ENCODE measurements at places on chromosomes 2 and 18.

GRCh38 chr2:234747833-234748559, 203.8 kb upstream of the SH3BP4 start:
- no peak for DNase-seq

DNA sequence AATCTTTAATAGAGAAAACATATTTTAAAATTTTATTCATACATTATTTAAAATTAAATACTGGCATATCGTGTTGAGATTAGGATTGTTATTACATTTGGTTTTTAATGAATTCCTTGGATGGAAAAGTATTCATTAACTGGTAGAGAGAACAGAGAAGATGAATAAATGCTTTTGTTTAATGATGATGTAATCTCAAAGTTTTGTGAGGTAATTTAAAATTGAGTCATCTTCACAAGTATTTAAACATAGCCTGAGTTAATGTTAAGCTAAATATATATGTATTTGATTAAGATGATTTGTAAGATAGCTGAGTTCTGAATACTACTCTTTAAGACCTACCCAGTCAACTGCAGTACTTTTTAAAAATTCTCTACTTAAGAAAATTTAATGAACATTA, 713.4 kb upstream of the VRK2 start:
- DNase-seq: no peak

GRCh38 chr18:70705831-70706416, 417.1 kb downstream of the SOCS6 start:
- DNase-seq: no peak

DNA sequence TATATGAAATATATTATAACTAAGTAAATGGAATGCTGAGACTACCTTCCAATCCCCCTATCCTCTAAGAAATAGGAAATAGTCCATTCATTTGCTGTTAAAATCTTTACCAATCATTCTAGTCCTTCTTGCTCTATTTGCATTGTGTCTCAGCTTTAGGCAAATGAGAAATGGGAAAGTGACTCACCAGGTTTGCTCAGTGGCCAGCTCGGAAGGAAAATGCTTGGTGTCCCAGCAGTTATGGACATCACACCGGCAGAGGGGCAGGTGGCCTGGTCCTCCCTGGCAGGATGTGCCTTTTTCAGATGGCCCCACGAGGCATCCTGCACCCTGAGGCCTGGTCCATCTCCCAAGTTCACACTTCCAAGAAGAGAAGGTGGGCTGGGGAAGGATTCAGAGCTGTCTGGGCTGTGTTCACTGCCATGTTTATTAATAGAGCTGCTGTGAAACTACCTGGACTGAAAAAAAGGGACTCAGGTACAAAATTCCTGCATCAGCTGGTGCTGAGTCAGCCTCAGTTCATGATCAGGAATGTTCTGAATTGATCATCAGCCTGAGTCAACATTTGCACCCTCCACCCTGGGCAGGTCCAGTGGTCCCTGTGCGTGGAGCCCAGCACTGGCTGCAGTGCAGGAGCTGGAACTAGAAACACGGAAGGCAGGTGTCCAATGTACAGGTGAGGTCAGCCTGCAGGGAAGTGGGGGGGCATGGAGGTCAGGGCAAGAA, 60.1 kb upstream of the ARL4C start:
- no peak for DNase-seq

- DNase-seq: no peak
These were observed 569.8 kb downstream of the ARHGAP15 start for GRCh38 chr2:143698888-143699570.

DNA sequence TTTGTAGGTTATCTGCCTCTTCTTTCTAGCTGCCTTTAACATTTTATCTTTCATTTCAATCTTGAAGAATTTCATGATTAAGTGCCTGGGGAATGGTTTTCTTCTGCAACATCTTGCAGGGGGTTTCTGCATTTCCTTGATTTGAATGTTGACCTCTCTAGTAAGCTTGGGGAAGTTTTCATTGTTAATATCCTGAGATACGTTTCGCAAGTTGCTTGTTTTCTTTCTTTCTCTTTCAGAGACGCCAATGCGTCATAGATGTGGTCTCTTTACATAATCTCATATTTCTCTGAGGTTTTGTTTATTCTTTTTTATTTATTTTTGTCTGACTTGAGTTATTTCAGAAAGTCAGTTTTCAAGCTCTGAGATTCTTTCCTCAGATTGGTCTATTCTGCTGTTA, 225.7 kb downstream of the XIRP2 start:
- no peak for DNase-seq

DNA sequence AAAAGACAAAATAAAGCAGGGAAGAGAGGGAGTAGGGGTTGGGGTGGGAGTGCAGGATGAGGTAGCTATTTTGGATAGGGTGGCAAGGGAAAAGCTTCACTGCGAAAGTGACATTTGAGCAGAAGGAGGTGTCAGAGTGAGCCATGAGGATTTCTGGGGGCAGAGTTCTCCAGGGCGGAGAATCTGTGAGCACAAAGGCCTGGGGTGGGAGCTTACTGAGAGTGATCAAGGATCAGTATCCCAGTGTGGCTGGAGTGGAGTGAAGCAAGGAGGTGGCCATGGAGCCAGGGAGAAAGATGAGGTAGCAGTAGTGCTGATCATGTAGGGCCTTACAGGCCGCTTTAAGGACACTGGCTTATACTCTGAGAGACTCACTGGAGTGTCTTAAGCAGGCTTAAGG, 210.9 kb upstream of the FOSL2 start:
- no peak for DNase-seq

GRCh38 chr2:30408961-30409387, 38.1 kb upstream of the LCLAT1 start:
- DNase-seq: no peak

DNA sequence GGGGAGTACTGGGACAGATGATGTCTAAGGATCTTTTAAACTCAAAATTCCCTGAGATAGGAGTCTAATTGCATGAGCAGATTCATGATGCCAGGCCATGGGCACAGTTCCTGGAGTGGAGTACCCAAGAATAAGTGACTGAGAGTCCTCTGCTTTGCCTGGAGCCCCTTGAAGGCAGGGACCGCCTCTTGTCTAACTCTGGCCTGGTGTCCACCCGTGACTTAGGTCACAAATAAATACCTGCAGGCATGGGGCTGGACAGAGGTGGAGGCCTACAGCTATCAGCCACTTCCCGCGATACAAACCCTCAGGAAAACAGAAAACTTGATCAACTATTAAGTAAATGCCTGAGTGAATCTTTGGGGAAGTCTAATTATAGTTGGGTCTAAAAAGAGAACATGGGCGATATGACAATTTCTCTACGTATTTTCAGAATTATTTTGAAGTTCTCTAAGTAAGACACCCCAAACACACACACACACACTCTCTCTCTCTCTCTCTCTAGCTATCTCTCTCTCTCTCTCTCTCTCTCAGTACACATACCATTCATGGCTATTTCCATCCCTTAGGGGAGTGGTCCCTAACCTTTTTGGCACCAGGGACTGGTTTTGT, 1.8 kb upstream of the WIPF1 start:
- no peak for DNase-seq

DNA sequence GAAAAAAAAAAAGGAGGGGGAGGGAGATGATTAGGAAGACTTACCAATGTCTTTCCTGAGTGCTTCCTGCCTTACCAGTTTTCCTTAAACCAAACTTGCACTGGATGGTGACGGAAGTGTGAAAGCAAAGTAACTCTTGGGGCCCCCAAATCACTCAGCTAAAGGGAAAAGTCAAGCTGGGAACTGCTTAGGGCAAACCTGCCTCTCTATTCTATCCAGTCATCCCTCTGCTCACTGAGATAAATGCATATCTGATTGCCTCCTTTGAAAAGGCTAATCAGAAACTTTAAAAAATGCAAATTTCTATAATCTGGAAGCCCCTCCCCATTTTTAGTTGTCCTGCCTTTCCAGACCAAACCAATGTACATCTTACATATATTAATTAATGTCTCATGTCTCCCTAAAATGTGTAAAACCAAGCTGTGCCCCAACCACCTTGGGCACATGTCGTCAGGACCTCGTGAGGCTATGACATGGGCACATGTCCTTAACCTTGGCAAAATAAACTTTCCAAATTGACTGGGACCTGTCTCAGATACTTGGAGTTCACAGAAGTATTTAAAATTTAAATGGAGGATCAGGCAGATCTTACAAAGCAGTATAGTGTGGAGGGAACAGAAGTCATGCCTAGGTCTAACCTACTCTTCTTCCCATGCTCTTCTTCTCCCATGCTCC, 7.2 kb upstream of the CYBRD1 start:
- DNase-seq: no peak
